ENCODE measurements at places on chromosomes 7 and 10.

GRCh38 chr7:156334636-156335035 is 305.9 kb upstream of the RNF32 start:
- peak; percentile 22 for ATAC-seq

GRCh38 chr7:45625714-45626440 is 51.7 kb downstream of the ADCY1 start:
- ATAC-seq, result no peak

- ATAC-seq, result no peak
These were observed 129.2 kb downstream of the KIF20B start for GRCh38 chr10:89830624-89831023.

DNA sequence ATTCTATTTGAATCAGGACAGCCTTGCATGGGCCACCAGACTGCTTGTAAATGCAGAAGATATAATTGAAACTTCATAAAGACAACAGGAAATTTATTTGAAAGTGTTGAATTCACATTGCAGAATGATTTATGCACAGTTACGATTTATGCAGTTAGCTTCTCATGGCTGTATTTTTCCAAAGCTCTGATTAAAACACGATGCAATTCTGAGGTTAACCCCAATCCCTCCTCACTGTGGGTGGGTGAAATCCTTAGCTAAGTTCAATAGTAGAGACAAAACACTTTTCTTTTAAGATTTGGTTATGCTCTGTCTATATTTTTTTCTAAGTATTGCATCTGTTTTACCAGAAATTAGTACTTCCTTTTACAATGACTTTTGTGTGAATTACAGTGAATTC is 728.8 kb upstream of the IGFBP3 start:
- ATAC-seq, result no peak

DNA sequence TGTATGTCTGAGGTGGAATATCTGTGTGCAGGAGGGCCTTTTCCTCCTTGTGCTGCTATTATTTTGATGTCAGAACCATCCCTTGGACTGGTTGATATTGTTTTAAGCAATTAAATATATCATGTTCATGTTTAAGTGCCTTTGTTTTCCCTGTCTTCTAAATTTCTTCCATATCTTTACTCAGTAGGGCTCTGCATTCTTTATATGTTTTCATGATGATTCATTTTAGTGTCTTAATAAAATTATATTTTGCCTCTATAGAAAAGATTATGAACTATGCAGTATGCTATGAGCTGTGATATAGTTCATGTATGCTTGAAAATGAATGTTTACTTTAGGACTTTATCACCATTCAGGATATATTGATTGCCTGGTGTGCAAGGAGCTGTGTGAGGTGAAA is 34.8 kb downstream of the AHR start:
- no peak for ATAC-seq

DNA sequence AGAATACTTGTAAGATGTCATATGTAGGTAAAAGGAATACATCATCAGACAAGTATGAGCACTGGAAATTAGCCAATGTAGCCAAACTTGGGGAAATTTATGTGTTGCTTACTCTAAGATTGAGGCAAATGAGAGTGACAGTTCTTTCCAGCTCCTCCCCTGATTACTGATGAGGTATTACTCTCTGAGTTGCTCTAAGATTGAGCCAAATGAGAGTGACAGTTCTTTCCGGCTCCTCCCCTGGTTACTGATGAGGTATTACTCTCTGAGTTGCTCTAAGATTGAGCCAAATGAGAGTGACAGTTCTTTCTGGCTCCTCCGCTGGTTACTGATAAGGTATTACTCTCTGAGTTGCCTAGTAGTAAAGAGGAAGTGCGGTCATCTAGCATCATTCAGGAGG is 435.8 kb downstream of the NRG3 start:
- ATAC-seq, result no peak

DNA sequence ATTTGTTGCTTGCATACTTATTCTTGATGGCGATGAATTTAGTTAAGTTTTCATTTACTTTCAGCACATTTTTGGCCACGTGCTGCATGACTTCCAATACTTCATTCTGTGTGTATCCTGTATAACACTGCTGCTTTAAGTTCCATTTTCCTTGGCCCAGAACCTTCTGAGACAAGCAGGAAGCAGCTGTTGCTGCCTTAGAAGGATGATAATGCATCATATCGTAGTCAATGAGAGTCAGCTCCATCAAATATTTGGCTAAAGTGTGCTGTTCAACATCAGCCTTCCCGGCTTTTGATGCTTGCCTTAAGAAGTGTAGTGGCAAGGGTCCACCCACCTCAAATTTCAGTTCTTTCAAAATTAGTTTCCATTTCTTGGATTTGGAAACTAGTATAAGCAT is 59.2 kb upstream of the GLCCI1 start:
- ATAC-seq, result no peak

DNA sequence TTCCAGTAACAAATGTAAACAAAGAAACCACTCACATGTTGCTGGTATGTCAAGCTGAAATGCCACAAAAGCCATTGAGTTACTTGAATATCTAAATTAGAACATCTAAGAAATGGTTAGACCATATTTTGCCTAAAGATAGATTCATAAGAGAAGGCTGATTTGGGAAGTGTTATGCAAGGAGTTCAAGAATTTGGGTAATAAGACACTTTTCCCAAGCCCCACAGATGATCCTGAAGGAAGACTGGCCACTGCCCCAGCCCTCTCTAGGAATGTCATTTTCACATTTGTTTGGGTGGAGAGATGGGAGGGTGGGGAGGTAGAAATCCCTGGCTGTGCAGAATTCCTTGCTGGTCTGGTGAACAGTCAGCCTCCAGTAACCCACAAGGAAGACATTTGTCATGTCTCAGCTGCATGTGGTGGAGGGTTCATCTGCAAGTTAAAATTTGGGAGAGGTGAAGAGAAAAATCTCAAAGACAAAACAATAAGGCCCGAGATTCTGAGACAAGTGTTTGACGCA is 427.2 kb upstream of the KLF6 start:
- no peak for ATAC-seq

DNA sequence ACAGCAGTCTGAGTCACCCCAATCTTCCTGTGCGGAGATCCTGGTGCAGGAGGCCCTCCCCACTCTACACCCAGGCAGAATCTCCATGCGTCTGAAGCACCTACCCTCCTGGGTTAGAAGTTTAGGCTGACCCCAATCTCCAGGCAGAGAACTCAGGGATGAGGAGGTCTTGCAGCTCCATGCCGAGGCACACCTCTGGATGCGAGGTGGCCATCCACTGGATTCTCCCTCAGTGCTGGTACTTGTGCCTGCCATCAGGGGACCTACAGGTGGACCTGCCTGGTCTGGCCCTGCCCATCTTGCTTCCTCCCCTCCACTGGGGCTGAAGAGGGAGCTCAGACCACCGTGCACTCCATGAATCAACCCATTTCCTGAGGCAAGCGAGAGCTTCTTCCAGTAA is 28.8 kb upstream of the AMPH start:
- no peak for ATAC-seq

- ATAC-seq, result no peak
These were observed 30.3 kb upstream of the JAKMIP3 start for GRCh38 chr10:132035476-132035875.

GRCh38 chr7:88693131-88693530 is 66.4 kb upstream of the ZNF804B start:
- ATAC-seq, result no peak

DNA sequence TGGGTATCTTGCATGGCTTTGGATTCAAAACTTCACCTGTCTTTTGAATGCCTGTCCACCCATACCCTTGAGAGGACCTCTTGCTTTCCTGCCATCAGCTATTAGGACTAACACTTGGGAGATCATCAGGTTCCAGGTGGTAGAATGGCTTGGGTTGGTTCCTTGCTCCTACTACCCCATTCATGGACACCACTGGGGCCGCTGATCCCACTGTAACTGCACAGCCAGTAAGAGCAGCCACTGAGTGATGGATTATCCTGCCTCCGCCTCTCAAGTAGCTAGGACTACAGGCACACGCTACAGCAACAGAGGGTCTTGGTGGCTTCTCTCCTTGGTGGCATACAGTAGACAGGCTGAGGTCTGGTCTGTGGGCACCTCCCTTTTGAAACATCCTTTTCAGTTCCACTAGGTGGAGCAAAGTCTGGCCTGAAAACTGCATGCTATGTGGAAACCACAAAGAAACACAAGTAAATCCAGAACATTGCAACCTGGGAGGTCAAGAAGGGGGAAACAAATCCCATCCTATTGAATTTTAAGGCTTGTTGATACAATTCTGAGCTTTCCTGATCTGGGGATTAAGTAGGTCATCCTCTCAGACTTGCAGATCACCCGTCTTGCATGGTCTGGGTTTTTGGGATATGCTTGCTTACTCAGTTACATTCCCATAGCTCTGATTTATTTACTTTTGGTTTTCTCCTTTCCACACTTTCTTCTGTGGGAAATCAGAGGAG is 9.4 kb downstream of the WBP1L start:
- ATAC-seq, result peak; percentile 68

GRCh38 chr7:138668229-138668596 is 32.9 kb downstream of the SVOPL start:
- no peak for ATAC-seq

DNA sequence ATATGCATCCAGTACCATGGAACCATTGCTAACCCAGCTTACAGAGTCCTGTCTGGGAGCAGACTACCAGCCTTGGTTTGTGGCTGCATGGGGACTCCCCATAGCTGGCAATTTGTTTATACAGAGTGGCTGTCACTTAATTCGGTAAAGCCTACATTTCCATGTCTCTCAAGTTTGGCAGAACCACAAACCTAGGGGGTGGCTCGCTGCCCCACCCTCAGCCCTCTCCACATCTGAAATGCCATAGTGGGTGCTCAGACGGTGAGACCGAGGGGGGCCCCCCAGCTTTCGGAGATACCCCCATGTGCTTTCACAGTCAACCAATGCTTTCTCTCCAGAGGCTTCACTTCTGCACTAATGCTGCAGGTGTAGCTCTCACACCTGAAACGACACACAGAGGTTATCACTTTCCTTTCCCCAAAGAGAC is 75.5 kb upstream of the KAT6B start:
- peak; percentile 93 for ATAC-seq

DNA sequence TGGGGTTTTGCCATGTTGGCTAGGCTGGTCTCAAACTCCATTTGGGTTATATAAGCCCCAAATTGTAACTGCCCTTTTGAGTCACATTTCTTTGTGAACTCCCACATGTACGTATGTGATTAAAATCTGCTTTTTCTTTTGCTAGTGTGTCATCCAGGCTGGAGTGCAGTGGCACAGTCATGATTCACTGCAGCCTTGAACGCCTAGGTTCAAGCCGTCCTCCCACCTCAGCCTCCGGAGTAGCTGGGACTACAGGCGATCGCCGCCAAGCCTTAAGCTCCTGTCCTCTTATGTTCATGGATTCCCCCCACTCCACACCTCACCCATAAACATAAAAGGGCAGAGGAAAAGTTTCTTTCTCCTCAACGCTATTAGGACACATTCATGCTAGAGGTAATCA is 4.4 kb upstream of the SMC3 start:
- ATAC-seq, result no peak

GRCh38 chr10:29771376-29771775 is 136.6 kb upstream of the SVIL start:
- no peak for ATAC-seq

- ATAC-seq, result no peak
These were observed 46.9 kb downstream of the CDK14 start for GRCh38 chr7:90642978-90643377.

DNA sequence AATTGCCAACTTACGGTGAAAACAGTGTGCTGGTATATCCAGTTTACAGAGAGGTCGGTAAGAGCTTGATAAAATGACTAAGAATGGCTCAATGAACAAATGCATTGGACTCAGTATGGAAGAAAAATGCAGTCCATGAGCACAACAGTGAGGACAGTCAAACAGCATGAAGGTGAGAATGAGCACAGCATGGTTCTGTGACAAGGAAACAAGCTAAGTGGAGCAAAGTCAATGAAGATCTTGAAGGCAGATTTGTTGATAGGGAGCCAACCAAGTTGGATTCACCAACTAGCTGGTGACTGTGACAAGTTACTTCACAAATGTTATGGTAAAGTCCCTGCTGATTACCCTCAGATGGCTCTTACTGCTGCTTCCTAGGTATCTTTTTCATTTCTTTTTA is 75.9 kb downstream of the SHOC2 start:
- no peak for ATAC-seq

GRCh38 chr7:95503271-95504131 is 17.8 kb downstream of the ASB4 start:
- ATAC-seq, result no peak

DNA sequence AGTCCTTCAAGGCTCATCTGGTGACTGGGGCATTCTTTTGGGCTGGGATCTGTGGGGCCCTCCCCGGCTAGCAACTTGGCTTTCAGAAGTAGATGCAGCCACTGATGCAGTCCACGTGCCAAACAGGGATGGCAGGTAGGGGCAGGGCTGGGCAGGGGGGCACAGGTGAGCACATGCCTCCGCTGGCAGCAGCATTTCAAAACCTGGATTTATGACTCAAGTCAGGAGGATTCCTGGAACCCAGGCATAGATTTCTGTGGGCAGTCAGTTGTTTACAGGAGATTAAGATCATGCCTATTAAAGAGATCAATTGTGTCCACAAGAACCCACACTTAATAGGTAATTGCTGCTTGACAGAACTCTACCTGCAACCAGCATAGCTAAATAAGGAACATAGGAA is 839 bp upstream of the HABP2 start:
- ATAC-seq, result no peak

GRCh38 chr7:151306374-151306773 is 35.2 kb upstream of the NUB1 start:
- no peak for ATAC-seq

- ATAC-seq, result no peak
These were observed 183.9 kb downstream of the RNLS start for GRCh38 chr10:88399240-88399639.

DNA sequence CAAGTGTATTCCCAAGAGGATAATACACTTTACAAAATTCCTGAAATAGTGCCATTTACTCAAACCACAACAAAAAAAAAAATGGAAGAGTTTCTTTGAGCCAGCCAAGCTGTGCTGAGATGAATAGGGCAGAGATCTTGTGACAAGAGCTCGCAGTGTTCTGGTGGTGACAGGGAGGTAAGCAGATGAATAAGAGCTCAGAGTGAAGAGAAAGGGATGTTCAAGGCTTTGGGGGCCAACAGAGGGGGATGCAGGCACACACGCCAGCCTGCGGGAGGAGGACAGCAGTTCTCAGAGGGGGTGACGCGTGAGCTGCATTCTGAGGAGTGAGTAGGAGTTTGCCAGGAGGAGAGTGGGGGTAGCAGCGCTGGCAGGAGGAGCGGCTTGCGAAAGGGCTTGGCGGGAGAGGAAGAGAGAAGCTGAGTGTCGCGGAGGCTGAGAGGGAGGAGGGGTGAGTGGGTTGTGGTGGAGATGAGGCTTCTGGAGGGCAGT is 194.4 kb upstream of the IMMP2L start:
- no peak for ATAC-seq

DNA sequence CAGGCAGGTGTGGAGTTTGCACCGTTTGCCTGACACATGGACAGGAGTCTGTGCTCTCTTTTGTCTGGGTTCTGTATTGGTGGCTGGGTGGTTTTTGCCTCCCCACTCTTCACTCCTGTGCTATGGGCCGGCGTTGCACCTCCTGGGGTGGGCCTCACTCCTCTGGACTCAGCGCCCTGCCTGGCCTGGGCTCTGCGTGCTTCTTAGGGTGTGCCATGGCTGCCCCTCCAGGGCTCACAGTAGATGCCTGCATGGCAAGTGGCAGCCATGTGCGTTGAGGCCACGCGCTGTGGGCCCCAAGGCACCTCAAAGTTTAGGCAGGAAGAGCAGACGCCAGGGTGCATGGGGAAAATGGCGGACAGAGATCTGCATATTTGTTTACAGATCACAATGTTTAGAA is 319.8 kb downstream of the ADARB2 start:
- no peak for ATAC-seq

All from stimulated activated memory B cell treated with anti-CD40 and anti-IgM and Interleukin-4, amounts not matched to agents 10 μg/mL and 1 μg/mL and 100 μg/mL, for 72 hours (primary cell).